ENCODE measurements at places on chromosomes 7 and 10. TPM values are rescaled to one million over a fixed set of nuclear protein-coding genes. Genes with fewer than 3 reads are reported as not detected.

DNA sequence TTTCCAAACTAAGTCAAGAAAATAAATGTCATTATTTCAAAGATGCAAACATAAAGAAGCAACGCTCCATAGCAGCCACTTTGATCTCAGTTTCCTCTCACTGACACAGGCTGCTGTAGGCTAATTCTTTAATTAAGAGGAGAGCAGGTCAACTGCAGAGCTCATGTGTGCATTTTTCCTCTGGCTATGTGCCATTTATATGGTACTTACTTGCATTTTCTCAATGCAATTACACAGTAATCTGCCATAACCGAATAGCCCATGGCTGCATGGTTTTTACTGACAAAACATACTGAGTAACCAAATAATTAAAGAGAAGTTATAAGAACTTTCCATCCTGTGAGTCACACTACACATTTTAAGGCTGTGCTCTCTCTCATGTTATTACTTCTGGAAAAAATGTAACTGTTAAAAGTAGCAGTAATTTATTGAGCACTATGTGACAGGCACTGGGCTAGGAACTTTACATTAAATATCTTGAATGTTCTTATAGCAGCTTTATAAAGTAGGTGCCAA, 122.0 kb downstream of the ELAPOR2 start:
- no peak overlapping the region for H3K4me3 ChIP-seq
- H3K27me3 ChIP-seq, result no peaks in the 10 kb centered on the region
- peaks cover 40% of the 10 kb centered on the region for H3K36me3 ChIP-seq
- H3K4me1 ChIP-seq, result peaks cover 4% of the 10 kb centered on the region
- DNase-seq, result no peak
- H3K27ac ChIP-seq, result no peak overlapping the region

GRCh38 chr10:30056767-30057355, 2.5 kb downstream of the JCAD start:
- no peak overlapping the region for H3K4me3 ChIP-seq
- no peaks in the 10 kb centered on the region for H3K36me3 ChIP-seq
- DNase-seq, result no peak

- H3K36me3 ChIP-seq, result no peaks in the 10 kb centered on the region
- no peaks in the 10 kb centered on the region for H3K4me1 ChIP-seq
- no peak overlapping the region for H3K27ac ChIP-seq
- DNase-seq, result no peak
Measured at GRCh38 chr10:32687116-32687515, 241.2 kb downstream of the CCDC7 start.

- no peak for DNase-seq
- H3K27me3 ChIP-seq, result no peaks in the 10 kb centered on the region
- H3K4me1 ChIP-seq, result peaks cover 14% of the 10 kb centered on the region
- H3K27ac ChIP-seq, result no peak overlapping the region
- H3K36me3 ChIP-seq, result peaks cover 38% of the 10 kb centered on the region
Measured at GRCh38 chr7:123538897-123539296, 4.5 kb upstream of the IQUB start.

GRCh38 chr7:114102996-114103395, 184.2 kb upstream of the PPP1R3A start:
- no peak overlapping the region for H3K27ac ChIP-seq
- no peak overlapping the region for H3K4me3 ChIP-seq
- H3K27me3 ChIP-seq, result no peaks in the 10 kb centered on the region
- H3K4me1 ChIP-seq, result no peaks in the 10 kb centered on the region

- no peak for DNase-seq
- no peaks in the 10 kb centered on the region for H3K36me3 ChIP-seq
- H3K27ac ChIP-seq, result no peak overlapping the region
Measured at GRCh38 chr10:109166935-109167334, 756.4 kb downstream of the XPNPEP1 start.

GRCh38 chr10:22723343-22723779, 9.0 kb upstream of the PIP4K2A start:
- H3K4me3 ChIP-seq, result no peak overlapping the region
- no peaks in the 10 kb centered on the region for H3K4me1 ChIP-seq
- no peak overlapping the region for H3K27ac ChIP-seq
- no peak for DNase-seq
- H3K27me3 ChIP-seq, result no peaks in the 10 kb centered on the region

- no peaks in the 10 kb centered on the region for H3K36me3 ChIP-seq
- H3K27ac ChIP-seq, result no peak overlapping the region
- DNase-seq, result no peak
Measured at GRCh38 chr7:54112567-54112966, 429.6 kb upstream of the VSTM2A start.

- no peaks in the 10 kb centered on the region for H3K36me3 ChIP-seq
- no peak overlapping the region for H3K27ac ChIP-seq
- DNase-seq, result no peak
- peaks cover 84% of the 10 kb centered on the region for H3K27me3 ChIP-seq
Measured at GRCh38 chr7:151792636-151793035, 84.3 kb downstream of the PRKAG2 start.

GRCh38 chr7:29548823-29549222, 14.8 kb upstream of the PRR15 start:
- DNase-seq, result no peak
- no peaks in the 10 kb centered on the region for H3K36me3 ChIP-seq

DNA sequence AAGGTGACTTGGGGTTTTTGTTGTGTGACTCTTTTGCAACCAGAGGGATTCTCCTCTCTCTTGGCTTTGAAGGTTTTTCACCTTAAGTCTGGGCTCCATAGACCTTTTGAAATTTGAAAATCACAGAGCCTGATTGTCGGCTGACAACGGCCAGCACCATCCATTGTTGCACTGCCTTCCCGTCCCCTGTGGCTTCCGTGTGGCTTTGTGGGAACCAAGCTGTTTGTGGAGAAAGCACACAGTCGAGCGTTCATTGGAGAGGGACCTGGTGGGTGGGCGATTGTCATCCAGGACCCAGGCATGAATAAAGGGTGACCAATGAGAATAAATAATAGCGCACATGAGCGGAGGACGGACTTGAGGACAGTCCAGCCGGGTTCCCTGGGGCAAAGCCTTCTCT, 7.4 kb upstream of the RAMP3 start:
- no peak overlapping the region for H3K27ac ChIP-seq
- peaks cover 4% of the 10 kb centered on the region for H3K4me1 ChIP-seq
- H3K4me3 ChIP-seq, result no peak overlapping the region
- H3K36me3 ChIP-seq, result no peaks in the 10 kb centered on the region
- no peak for DNase-seq

GRCh38 chr7:142954680-142955268, 7.4 kb downstream of the KEL start:
- no peak overlapping the region for H3K4me3 ChIP-seq
- no peak overlapping the region for H3K27ac ChIP-seq
- peaks cover 86% of the 10 kb centered on the region for H3K36me3 ChIP-seq
- no peaks in the 10 kb centered on the region for H3K27me3 ChIP-seq
- no peak for DNase-seq

Gene IFIT1
- 0.25 TPM for total RNA-seq

Gene CLCN1
- not detected for total RNA-seq

Gene DTX2
- 31.5 TPM for total RNA-seq

Gene MSS51
- total RNA-seq, result 1.3 TPM
